ENCODE measurements at places on chromosomes 7 and 10. TPM values are rescaled to one million over a fixed set of nuclear protein-coding genes. Genes with fewer than 3 reads are reported as not detected.

C10orf71 gene
- total RNA-seq, result not detected

MRLN gene
- not detected for total RNA-seq

LIPJ gene
- total RNA-seq, result not detected

DNA sequence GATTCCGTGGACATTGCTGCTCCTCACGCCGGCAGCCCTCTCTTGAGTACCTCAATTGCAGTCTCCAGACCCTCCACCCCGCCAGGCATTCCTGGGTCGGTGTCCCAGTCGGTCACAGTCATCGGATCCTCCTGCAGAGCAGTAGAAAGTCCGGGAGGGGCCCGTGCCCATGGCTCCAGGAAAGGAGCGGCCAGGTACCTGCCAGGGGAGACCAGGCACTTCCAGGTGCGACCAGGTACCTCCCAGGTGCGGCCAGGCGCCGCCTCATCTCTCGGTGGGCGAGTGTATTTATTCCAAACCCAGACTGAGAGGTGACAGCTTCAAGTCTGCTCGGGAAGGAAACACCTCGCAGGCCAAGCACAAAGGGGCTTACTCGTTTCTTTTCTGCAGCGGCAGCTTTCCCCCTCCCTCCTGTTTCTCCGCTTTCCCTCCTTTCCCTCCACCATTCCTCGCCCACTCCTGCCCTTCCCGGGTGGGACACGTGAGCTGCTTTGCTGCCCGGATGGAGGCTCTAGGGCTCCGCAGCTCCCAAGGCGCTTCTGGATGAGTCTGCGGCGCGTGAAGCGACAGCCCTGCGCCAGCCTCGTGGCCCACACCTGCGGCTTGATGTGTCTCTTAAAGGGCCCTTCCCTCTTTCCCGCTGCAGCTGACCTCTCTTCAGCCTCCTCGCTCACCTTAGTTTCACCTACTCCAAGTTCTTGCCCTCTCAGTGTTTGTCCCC, 39.4 kb upstream of the AGK start:
- DNase-seq, result no peak

DNA sequence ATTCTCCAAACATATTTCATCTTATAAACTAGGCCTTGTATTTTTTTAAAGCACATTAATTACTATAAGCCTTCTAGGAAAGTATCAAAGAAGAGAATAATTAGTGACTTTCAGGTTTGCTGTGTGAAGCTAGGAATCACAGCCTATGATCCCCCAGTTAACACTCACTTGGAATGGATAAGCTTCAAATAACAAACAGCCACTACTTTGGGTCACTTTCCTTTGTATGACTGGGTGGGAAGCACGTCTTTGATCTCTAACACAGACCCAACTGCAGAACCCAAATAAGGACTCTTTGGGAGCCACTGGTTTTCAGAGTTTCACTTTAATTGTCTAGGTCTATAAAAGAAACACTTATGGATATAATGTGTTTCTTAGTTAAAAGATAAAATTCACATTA, 769.3 kb downstream of the MAGI2 start:
- no peak for DNase-seq

THAP5 gene
- total RNA-seq, result 17.1 TPM

GRCh38 chr7:9391221-9391620, 957.8 kb downstream of the NXPH1 start:
- DNase-seq, result no peak

DNA sequence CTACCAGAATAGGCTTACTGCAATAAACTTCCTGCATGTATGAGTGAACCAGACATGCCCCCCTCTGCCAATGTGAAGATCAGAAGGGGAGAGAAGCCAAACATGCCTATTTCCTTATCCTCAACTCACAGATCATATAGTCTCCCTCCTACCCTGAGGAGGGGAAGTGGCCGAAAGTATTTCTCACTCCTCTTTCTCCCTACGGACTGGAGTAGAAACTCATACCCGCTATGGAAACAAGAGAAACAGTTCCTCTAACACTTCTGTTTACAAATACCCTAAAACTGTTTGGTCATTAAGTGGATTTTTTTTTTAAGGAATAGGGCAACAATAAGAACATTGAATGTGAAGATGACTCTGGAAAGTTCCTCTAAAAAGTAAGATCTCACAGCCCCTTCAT, 31.4 kb downstream of the CCNJ start:
- DNase-seq, result no peak

DNA sequence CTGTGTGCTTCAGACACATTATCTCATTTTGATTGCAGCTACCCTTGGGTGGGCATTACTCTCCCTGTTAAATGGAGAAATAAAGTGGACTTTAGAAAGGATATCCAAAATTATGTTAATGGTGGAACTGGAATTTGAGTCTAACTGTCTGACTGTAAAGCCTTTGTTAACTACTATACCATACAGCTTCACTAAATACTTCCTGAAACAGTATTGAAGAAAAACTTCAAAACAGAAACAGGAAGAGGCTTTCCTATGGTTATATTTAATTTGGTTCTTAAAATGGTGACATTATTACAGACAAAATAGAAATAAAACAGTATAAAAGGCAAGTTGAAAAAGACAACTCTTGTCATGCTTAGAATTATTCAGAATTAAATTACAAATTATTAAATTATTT, 25.0 kb downstream of the SPAG6 start:
- DNase-seq, result no peak

DNA sequence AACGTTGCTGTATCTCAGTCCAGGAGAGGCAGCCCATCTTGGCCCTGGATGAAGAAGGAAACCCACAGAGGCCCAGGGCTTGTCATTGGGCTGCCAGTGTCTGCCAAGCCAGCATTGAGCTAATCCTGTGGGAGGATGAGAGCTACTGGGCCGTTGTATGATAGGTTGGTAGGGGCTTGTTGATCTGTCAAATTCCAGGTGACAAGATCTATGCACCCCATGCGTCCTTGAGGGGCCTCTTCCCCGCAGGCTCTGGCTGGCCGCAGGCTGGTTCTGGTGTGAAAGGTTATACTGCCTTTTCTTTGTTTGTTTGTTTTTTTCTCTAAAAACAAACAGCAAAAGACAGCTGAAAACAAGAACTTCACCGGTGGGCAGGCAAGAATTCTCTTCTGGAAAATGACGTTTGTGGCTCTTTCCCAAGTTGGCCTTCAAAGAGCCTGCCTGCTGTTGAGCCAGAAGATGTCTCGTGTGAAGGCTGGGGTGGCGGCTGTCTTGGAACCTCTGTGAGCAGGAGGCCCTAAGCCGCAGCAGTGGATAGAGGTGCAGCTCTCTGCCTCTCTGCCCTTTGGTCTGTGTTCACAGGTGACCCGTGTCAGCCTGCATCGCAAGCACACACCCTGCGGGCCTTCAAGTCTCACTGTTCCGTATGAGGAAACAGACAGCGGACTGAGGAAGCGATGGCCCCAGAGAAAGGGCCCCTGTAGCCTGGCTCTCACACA, 23.3 kb downstream of the CYP17A1 start:
- DNase-seq, result peak; percentile 58

GRCh38 chr10:124704428-124705380, 39.5 kb downstream of the FAM53B start:
- DNase-seq, result no peak

DNA sequence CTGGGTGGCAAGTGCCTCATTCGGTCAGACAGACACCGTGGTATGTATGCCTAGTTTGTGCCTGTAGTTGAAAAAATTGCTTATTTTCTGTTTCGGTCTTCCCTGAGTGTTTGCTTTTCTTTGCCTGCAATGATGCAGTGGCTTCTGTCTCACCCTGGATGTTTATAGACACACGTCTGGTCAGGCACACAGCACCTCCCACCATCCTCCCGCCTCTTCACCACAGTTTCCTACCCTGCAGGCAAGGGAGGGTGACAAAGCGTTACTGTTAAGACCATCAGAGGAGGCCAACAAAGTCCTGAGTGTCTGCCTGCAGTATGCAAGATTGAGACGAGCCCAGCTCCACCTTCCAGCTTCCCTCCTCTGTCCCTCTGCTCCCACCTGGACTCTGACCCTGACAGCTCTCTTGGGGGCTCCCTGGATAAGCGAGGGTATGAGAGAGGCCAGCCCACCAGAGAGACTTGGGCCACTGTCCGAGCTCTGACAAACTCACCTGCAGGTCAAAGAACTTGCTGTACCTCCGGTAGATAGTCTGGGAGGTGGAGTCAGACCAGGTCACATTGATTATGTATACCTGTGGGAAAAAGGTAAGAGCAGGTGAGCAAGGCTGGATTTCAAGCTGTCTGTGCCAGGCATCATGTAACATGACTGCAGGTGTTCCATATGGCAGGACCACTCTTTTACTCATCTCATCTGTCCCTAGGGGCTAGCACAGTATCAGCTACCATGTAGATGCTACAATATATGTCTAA, 54.4 kb downstream of the SH3PXD2A start:
- peak; percentile 68 for DNase-seq

UPK3BL2 gene
- 2.4 TPM for total RNA-seq

- DNase-seq, result no peak
Measured at GRCh38 chr10:120891365-120891764, 40.2 kb downstream of the WDR11 start.

SPDYE17 gene
- not detected for total RNA-seq

DNA sequence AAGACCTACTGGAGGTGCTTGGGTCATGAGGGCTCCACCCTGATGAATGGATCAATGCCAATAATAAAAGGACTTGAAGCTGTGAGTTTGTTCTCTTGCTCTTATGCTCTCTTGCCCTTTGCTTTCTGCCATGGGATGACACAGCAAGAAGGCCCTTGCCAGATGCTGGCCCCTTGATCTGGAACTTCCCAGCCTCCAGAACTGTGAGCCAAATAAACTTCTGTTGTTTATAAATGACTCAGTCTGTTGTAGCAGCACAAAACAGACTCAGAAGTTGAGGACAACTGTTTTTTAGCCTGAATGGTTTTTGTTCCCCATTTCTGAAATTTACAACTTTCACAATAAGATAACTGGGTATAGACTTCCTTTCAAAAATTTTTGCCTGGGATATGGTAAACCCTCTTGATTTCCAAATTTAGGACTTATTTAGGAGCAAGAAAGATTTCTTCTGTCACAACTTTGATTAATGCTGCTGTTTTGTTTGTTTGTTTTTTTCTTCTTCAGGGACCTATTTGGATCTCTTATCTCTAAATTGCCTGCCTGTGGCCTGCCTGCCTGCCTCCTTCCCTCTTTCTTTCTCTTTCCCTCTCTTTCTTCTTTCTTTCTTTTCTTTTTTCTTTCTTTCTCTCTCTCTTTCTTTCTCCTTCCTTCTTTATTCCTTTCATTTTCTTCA, 12.1 kb downstream of the ENTPD1 start:
- no peak for DNase-seq

SUGCT gene
- 23.6 TPM for total RNA-seq

GRCh38 chr10:86139066-86139657, 227.4 kb downstream of the GRID1 start:
- peak; percentile 16 for DNase-seq

EBLN1 gene
- not detected for total RNA-seq

PGAM1 gene
- 354 TPM for total RNA-seq

GRCh38 chr7:112112822-112113255, 93.4 kb downstream of the DOCK4 start:
- no peak for DNase-seq

TNS3 gene
- 55.7 TPM for total RNA-seq

DNA sequence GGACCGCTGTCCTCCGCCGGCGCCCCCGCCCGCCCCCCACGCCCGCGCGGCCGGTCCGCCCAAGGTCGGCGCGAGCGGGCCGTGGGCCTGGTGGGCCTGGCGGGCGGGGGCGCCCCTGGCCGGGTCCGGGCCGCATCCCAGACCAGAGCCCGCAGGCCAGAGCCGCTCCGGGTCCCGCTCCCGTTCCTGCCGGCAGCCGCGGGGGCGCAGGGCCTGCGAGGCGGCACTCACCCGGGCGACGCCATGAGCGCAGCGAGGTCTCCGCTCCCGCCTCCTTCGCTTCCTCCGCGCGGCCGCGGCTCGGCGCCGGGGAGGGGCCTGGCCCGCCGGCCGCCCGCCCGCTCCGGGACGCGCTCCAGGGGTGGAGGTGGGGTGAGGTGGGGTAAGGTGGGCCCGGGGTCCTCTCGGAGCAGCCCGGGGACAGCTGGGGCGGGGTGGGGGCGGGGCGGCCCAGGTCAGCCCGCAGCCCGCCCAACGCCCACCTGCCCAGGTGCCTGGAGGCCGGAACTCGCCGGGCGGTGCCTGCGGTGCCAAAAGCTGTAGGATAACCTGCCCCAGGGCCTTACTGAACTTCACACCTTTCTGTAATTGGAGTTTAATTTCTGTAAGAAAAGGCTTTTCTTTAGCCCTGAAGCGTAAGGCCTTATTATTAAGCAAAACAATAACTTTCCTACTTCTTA, at the start of gene URGCP:
Gene URGCP (minus strand): TSS at position 266 of the 680 bp plus-strand sequence. CDS start 21 bp downstream, at position 245.
- no peak for DNase-seq

GRCh38 chr10:5854131-5854475, 35.6 kb downstream of the ANKRD16 start:
- DNase-seq, result no peak

- DNase-seq, result no peak
Measured at GRCh38 chr7:120742372-120742771, 115.6 kb downstream of the TSPAN12 start.

- DNase-seq, result no peak
Measured at GRCh38 chr10:36178616-36179015, 536.5 kb upstream of the FZD8 start.

DNA sequence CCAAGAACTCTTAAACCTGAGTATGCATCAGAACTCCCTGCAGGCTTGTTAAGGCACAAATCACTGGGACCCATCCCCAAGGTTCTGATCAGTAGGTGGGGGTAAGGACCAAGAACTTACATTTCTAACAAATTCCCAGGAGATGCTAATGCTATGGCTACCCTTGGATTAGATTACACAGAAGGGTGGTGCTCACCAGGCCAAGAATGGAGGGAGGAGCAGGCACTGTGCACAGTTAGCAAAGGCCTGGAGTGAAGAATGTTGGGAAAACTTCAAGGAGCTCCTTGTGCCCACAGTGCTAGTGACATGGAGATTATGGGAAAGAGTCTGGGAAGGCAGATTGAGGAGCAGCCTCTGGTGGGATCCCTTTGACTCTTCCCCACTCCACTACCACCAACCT, 1.9 kb downstream of the PRSS2 start:
- no peak for DNase-seq

GRCh38 chr10:117312430-117312829, 62.8 kb downstream of the PDZD8 start:
- no peak for DNase-seq

DNA sequence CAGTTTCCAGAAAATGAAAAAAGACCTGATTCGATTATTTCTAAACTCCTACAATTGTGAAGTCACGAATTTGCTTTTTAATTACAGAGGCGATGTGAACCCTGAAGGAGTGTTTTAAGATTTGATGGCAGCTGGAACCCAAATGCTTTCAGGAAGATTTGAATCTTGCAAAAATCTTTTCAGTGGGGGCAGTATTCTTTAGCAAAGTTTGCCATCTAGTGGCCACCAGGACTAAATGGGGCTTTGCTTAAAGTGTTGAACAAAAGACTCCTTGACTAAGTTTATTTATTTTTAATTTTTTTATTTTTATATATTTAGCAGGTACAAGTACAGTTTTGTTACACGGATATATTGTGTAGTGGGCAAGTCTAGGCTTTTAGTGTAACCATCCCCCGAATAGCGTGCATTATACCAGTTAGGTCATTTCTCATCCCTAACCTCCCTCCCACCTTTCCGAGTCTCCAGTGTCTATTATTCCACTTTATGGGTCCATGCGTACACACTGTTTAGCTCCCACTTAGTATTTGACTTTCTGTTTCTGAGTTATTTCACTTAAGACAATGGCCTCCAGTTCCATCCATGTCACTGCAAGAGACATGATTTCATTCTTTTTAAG, 98.8 kb downstream of the CACNB2 start:
- DNase-seq, result peak; percentile 10

ABCC2 gene
- total RNA-seq, result 181 TPM
